ENCODE measurements at places on chromosomes 3 and 15.

GRCh38 chr15:31016446-31016915 lies 25.1 kb upstream of the MTMR10 start:
- DNase-seq = no peak

GRCh38 chr15:89335298-89336041 lies 846 bp upstream of the POLG start:
- DNase-seq = no peak

- DNase-seq = peak; percentile 94
Observed at GRCh38 chr15:91942720-91943394, 89.3 kb downstream of the SLCO3A1 start.

DNA sequence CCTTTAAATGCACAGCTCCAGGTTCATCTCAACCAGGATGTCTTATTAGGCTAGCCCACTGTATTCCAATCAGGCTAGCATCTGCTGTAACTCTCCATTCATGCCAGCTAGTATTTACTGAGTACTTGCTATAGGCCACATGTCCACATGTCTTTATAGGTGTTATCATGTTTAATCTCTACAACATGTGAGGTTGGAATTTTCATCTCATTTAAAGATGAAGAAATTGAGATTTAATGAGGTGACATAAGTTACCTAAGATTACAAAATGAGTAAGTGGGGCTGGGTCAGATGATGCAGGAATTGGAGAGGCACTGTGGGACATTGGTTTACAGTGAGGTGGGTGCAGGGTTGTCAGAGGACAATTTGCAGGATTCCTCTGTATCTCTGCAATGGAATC lies 2.9 kb downstream of the IFT122 start:
- DNase-seq = no peak

DNA sequence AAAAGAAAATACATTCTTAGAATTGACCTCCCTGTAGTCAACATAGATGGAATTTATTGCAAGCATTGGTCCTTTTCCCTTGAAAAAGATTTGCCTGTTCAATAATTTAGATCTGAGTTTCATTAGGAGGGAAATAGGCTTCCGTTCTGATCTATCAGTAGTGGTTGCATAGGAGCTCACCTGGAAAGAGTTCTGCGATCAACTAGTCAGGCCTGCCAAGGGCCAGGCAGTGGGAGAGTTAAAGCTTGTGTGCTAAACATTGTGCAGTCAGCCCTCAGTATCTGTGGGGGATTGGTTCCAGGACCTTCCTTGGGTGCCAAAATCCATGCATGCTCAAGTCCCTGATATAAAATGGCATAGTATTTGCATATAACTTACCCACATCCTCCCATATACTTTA lies 29.6 kb upstream of the IDH2 start:
- DNase-seq = no peak

DNA sequence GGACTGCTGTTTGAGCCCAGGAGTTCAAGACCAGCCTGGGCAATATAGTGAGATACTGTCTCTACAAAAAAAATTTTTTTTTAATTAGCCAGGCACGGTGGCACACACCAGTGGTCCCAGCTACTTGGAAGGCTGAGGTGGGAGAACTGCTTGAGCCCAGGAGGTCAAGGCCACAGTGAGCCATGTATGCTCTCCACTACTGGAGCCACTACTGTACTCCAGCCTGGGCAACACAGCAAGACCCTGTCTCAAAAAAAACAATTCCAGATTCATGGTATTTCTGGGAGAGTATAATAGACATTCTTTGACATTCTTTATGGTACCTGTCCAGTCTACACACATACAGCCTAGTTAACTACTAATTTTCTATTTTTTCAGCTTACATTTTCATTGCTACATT lies 70.1 kb downstream of the GSK3B start:
- DNase-seq = no peak

DNA sequence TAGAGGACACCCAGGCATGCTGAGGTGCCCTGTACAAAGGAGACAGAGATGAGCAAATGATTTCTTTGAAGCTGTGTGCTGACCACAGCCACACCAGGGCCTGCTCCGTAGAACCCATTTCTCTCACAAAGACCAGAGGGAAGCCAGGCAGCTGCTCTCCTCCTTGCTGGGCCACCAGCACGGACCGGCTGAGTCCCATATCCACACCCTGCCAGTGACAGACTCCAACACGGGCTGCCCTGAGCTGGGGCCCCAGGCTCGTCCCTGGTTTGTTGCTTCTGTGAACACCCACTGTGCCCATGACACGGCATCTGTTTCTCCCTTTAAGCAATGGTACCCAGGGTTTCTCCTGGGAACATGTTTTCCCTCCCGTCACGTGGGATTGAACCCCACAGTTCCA lies 284.5 kb downstream of the ADAMTS17 start:
- no peak for DNase-seq

- DNase-seq = no peak
Observed at GRCh38 chr3:128882719-128883118, 3.3 kb downstream of the ACAD9 start.

DNA sequence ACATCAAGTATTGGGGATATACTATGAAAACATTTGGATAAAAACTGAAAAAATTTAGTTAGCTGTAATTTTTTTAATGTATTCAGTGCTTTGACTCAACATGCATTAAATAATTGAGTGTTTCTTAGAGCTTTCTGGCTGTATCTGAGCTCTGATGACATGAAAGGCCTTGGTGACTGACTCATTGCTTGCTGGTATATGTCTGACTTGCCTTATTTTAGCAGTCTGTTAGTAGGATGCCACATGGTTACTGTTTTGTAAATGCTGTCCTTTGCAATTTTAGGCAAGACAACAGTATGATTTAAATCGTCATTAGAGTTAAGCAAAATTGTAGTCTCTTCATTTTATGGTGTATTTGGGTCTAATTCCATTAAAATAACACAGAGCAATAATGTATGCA lies 199.2 kb downstream of the GHSR start:
- peak; percentile 57 for DNase-seq

DNA sequence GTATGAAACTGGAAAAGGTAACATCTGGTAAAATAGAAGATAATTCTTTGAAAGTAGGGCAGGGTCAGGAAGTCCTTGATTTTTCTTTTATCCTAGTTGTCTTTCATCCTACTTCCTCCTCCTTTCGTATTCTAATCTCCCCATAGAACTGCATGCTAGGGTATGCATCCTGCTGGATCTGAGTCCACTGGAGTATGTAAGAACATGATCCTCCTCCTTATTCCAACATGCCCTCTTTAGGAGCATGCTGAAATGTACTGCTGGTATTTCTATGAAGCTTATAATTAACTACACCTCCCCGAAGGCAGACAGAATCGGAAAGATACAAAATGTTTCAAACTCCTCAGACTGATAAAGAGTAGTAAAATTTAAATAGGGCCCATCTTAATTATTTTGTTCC lies 493.8 kb downstream of the AGBL1 start:
- DNase-seq = no peak

- peak; percentile 66 for DNase-seq
Observed at GRCh38 chr15:40100123-40100946, 8.3 kb downstream of the BMF start.

DNA sequence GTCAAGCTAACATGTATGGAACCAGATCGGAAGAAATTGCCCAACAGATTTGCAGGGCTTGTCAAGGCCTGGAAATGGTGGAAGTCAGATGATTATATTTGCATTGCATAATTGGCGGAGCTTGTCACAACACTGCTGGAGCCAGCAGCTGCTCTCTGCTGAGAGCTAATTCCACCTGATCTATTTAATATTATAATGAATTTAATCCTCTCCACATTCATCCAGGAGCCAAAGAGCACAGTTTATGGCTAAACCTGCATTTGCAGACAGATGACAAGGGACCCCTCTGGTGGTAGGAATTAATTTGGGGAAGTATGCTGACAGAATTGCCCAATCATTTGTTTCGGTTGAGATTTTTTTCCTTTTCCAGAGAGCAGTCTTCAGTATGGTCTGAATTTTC lies 730.2 kb downstream of the TUSC7 start:
- DNase-seq = peak; percentile 72

GRCh38 chr3:99920481-99921376 lies 103.1 kb downstream of the CMSS1 start:
- peak; percentile 11 for DNase-seq

GRCh38 chr3:10162185-10162584 lies 2.5 kb upstream of the IRAK2 start:
- peak; percentile 67 for DNase-seq

GRCh38 chr15:101401286-101401685 lies 88.2 kb downstream of the PCSK6 start:
- no peak for DNase-seq

DNA sequence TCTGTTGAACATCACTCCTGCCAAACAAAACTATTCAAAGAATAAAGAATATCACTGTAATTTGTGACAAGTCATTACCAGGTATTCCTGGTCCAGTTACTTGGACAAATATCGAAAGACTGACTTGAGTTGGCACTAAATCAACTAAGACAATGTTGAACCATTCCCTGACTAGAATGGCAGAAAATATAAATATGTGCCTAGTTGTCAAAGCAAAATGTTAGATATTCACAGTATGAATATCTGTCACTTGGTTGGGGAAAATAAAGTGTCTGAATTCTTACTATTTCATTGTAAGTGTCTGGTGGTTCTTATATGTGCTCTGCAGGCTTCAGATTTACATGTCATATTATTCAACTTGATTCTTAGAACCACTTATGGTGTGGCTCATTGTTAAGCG lies 470.2 kb downstream of the NAALADL2 start:
- DNase-seq = no peak

DNA sequence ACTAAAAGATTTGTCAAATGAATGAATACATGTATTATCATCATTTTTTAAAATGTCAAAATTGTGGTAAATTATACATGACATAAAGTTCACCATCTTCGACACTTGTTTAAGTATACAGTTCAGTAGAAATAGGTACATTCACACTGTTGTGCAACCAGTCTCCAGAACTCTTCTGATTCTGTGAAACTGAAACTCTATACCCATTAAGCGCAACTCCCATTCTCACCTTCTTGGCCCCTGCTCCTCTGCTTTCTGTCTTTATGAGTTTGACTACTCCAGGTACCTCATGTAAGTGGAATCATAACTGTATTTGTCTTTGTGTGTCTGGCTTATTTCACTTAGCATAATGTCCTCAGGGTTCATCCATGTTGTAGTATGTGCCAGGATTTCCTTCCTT lies 50.1 kb upstream of the KBTBD8 start:
- DNase-seq = no peak

DNA sequence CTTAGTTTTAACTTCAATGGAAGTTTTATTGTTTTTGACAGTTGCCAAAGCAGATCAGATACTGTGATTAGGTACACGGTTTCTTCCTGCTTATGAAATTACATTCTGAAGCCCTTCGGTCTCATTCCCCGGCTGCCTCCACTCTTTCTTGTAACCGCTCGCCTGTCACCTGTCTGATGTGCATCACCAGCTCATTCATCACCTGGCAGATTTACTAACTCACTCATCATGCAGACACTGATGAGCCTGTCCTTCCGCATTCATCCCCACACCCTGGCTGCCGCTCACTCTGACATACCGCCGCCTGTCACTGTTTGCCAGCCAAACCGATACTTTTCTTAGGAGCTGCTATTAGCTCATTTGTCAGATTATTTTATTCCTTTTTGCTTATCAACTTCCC lies 82.8 kb upstream of the NSMCE3 start:
- no peak for DNase-seq

GRCh38 chr3:177624528-177625495 lies 427.5 kb upstream of the TBL1XR1 start:
- DNase-seq = no peak

DNA sequence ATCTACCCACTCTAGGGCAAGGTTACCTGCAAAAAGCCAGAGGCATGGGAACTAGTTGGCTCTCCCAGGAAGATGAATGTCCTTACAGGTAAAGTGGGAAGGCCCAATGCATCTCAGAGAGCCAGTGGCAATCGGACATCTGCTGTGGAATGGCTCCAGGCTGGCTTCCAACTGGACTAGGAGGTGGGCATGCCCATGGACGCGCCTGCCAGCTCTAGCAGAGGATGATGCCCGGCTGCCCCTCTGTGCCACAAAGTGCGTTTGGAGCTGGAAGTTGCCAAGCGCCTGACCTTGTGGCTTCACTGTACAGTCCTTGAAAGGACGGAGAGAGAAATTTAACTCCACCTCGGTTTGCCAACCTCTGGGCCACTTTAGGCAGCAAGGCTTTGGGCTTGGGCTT lies 84.4 kb downstream of the NR2F2 start:
- no peak for DNase-seq

- DNase-seq = no peak
Observed at GRCh38 chr15:50773389-50773788, 7.9 kb upstream of the SPPL2A start.

GRCh38 chr3:183968666-183969245 lies 48.9 kb downstream of the ABCC5 start:
- no peak for DNase-seq

GRCh38 chr15:37121492-37121891 lies 21.1 kb upstream of the MEIS2 start:
- DNase-seq = no peak

GRCh38 chr15:39028069-39028468 lies 463.5 kb upstream of the RASGRP1 start:
- DNase-seq = no peak

Data from suppressor macrophage (primary cell).